ENCODE measurements at places on chromosomes 1 and 21. TPM values are rescaled to one million over a fixed set of nuclear protein-coding genes. Genes with fewer than 3 reads are reported as not detected.

DNA sequence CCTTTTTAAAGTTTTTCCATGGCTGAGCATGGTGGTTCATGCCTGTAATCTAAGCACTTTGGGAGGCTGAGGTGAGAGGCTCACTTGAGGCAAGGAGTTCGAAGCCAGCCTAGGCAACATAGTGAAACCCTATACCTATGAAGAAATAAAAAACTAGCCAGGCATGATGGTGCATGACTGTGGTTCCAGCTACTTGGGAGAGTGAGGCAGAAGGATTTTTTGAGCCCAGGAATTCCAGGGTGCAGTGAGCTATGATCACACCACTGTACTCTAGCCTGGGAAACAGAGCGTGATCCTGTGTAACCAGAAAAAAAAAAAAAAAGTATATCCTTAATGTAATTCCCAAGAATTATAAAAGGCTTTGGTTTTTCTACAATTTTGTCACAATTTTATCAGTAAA is 17.4 kb downstream of the DEPDC1 start:
- no peak for DNase-seq

CD84 gene
- 0.61 TPM for polyA plus RNA-seq

- DNase-seq: peak; percentile 65
These were observed 47.6 kb upstream of the ABCG1 start for GRCh38 chr21:42171091-42172053.

PLA2G2C gene
- 0.02 TPM for polyA plus RNA-seq

DNA sequence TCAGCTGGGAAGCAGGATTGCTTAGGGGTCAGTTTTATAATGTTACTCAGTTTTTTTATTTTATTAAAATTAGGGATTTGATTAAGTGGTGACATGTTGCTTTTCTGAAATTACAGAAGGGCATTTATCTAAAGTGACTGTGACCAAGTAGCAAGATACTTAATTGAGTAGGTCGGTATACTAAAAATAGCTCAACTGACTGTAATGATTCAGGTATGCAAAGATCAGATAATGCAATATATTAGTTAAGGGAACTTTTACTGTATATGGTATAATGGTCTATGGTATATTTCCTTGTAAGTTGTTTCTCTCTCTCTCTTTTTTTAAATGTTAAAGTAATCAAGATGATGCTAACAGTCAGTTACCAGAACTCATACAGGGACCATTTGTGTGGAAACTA is 26.2 kb downstream of the RLF start:
- DNase-seq: no peak

C8A gene
- polyA plus RNA-seq: not detected

DNA sequence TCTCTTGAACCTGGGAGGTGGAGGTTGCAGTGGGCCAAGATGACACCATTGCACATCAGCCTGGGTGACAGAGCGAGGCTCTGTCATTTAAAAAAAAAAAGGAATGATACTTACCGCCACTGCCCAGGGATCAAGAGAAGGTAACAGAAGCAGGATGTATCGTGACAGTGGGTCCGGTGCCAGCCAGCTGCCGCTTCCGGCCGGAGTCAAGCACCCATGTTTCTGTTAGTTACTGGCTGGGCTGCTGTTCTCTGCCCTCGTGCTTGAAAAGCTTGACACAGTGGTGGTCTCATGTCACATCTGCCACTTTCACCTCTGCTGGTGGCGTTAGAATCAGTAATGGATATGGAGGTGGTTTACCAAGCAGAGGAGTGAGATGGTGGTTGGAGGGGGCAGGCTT is 21.0 kb downstream of the IFNGR2 start:
- no peak for DNase-seq

DNA sequence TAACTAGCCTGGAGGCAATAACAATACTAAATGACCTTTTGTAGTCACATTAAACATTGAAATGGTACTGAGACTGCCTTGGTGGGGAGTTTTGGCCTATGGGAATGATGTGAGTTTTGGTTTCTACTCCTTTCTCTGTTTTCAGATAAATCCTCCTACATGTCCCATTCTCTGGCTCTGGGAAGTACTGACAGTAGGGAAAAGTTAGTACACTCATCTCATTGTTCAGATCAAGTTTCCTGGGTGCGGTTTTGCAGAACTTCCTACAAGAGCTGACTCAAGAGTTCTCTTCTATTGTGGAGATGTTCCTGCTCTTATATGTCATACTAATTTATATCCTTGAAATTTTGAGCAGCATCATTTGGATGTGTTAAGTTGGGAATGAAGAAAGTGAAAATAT is 74.2 kb upstream of the MACF1 start:
- no peak for DNase-seq

DNA sequence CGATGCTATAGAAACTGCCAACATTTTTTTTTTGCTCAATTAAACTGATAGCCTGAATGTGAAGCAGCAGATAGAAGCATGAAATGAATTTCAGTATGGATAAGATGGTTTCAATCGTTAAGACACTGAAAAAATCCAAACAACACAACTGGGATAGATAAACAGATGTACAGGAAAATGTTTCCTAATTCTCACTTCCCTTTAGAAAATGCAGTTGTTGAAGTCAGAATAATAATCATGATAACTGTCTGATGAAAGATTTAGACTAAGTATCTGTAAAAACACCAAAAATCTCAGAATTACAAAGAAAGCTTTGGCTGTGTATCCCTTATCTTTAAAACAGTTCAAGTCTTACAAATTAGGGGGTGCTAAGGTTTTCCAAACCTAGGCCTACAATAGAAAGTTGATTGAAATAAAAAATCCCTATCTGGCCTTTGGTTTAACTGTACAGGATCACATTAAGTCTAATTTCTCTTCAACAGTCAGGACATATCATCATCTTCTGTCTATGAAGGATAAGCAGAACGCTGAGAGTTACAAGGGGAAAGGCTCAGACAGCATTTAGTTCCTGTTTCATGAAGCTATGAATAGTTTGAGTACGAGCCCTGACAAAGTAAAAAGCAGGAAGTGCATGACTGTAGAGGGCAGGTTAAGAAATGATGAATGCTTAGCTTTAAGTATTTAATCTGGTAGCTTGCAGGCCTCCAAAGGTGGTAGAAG is 203.2 kb downstream of the APP start:
- no peak for DNase-seq

DNA sequence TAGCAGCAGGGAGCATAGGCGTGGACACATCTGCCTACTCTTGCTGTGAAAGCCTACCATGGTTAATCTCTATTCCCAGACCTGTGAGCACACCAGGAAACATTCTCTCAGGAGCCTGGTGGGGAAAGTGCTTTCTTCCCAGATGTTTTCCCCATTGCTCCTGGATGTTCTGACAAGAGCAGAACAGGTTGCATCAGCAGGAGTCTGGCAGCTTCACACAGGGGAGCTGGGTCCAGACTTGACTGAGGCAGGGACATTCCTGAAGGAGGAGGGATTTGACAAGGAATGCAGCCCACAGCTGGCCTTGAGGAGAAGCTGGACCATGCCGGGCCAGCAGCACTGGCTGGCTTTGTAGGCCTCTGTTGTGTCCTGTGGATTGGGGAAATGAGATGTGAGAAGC is 21.0 kb upstream of the ARTN start:
- no peak for DNase-seq

LCA5L gene
- 0.50 TPM for polyA plus RNA-seq

CNST gene
- polyA plus RNA-seq: 7.3 TPM

CFAP74 gene
- 0.11 TPM for polyA plus RNA-seq

GRCh38 chr1:217456261-217456660 is 174.6 kb downstream of the GPATCH2 start:
- DNase-seq: no peak

DNA sequence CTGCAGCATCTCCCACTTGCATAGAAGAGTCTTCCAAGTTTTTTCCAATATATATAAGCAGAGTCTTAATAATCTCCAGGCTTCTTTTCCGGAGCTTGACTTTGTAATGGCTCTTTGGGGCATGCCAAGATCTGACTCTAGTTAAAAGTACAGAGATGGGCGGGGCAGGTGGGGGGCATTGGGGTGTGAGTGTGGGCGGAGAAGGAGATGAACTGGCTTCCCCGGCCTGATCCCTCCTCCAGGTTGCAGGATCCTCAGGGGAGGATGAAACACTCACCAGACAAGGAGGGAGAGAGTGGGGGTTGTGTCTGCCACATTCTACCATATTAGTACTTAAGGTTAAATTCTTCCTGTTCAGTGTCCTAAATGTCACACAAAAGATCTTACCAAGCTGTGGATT is 23.0 kb downstream of the S100A10 start:
- DNase-seq: no peak

- DNase-seq: no peak
These were observed 9.3 kb downstream of the PODN start for GRCh38 chr1:53071167-53071865.

CACNA1S gene
- not detected for polyA plus RNA-seq

DNA sequence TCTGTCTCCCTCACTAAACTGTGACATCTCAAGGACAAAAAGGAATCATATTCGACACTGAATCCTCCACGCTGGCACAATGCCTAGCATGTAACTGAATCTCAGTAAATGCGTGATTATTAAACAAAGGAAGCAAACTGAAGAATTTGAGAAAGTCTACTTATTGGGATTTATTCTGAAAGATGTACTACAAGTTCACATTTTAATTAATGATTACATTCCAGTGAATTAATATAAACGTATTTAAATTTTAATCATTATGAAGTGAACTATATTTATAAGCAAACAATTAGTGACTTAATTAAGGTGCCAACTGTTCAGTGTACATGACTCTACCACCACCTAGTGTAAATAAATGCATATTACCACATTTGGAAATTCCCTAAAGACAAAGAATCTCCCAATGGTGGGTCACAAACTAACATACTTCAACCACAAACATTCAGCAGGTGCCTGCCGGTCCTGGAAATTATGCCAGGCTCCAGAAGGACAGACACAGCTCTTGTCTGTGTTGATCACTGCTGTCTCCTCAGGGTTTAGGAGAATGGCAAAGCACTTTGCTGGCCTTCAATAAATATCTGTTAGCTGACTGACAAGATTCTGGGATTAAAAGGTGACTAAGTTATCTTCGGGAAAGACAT is 56.3 kb downstream of the SMYD3 start:
- DNase-seq: no peak

GRCh38 chr1:201006450-201006849 is 17.1 kb downstream of the KIF21B start:
- no peak for DNase-seq

GRCh38 chr1:230328342-230329015 is 97.7 kb downstream of the PGBD5 start:
- DNase-seq: no peak

DNA sequence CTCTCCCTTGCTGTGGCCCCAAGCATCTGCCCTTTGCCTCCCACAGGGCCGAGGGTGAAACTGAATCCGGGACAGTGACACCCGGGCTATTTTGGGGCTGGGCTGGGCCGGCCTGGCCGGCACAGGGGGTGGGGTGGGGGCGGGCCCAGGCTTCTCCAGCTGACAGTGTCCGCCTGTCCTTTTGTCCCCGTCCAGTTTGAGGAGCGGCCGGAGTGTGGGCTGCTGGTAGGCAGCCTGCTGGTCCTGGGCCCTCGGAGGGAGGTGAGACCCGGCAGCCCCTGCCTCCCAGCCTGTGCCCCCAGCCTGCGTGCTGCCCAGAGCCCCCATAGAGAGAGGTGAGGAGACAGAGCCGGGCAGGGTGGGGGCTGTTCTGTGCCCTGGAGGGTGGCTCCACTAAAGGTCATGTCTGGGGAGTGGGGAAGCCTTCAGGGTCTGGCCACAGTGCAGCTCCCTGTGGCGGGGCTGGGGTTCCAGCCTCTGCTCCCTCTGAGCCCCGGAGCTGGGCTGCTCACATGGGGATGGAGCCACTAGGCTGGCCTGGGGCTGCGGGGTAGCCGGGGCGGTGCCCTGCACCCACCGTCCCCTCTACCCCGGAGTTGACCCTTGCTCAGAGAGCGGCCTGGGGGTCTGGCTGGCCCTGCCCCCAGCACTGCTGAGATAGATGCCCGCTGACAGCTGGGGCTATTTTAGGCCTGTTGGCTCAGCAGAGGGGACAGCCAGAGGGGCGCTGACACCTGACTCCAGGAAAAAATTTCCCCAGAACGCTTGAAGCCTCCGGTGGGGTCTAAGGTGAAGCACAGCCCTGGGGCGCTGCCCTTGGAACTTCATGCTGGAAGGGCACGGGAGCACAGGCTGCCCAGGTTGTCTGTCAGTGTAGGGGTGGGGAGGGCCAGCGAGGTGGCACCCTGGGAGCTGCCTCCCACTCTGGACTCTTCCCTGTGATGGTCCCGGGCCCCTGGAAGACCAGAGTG is at the start of gene OBSCN:
Gene OBSCN (plus strand): TSS at position 194 of the 971 bp plus-strand sequence. CDS start 3,740 bp downstream, outside the sequence.
- DNase-seq: peak; percentile 81

GRCh38 chr1:53495633-53496345 is 36.6 kb downstream of the DMRTB1 start:
- DNase-seq: no peak

GRCh38 chr1:109765896-109766615 is 2.3 kb upstream of the EPS8L3 start:
- DNase-seq: peak; percentile 39

GRCh38 chr1:190494451-190494850 is 16.8 kb upstream of the BRINP3 start:
- no peak for DNase-seq

DNA sequence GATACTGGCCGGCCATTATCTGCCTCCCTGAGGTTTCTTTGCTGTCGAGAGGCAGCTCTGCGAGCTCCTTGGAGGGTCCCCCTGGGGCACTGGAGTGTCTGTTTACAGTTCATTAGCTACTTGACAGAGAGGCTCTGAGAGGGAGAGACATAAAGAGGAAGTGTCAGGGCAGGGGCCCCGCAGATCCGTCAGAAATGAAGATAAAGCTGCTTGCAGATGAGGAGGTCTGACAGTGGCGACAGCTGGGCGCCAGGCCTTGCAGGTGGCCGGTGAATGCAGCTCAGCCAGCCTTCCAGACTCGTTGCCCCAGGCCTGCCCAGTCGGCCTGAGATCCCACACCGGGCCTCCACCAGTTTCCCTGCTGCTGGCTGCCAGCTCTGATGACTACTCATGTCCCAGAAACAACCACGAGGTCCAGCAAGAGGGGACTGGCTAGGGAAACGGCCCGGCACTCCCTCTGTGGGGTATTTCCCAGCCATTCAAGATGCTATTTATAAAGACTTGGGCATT is 84.7 kb downstream of the DISP3 start:
- DNase-seq: no peak

CYP4Z1 gene
- 0.23 TPM for polyA plus RNA-seq

CLDN19 gene
- polyA plus RNA-seq: 0.79 TPM

INAVA gene
- polyA plus RNA-seq: not detected

DNAJC6 gene
- polyA plus RNA-seq: 6.1 TPM

DNA sequence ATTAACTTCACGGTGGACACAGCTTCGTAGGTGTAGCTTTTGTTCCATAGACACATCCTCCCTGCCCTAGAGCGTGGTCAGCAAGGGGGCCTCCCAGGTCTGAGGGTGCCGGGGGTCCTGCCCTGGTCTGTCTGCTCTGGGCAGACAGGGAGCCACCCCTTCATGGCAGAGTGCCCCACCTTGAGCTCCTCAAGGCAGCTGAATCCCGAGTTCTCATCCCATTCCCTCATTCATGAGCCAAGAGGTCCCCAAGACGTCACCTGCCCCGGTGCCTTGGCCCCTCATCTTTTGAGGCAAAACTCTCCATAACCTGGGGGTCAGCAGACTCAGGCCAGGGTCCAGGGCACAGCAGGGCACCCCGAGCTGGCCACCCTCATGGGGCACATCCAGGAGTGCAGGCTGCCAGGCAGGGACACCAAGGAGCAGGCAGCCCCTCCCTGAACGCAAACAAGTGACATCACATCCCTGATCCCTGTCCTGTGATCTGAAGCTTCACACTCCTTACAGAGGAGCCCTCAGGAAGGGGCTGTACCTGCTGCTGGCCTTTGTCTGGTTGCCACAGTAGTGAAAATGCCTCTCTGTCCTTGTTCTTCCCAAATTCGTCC is 23.3 kb downstream of the UBASH3A start:
- DNase-seq: no peak

GRCh38 chr1:62361431-62361830 is 42.2 kb upstream of the KANK4 start:
- no peak for DNase-seq

APOBEC4 gene
- not detected for polyA plus RNA-seq

GRCh38 chr1:61343734-61344420 is 261.5 kb downstream of the NFIA start:
- DNase-seq: no peak

Data from right cardiac atrium (tissue), 5 donors.